Stimulated activated CD4-positive, alpha-beta T cell treated with anti-CD3 and anti-CD28 coated beads, TNF-alpha, amount 100 ng/mL, for 4 hours (primary cell): ENCODE measurements at places on chromosomes 4 and X.

- DNase-seq, result peak; percentile 31
Measured at GRCh38 chrX:38805432-38806389, 4.5 kb downstream of the MID1IP1 start.

DNA sequence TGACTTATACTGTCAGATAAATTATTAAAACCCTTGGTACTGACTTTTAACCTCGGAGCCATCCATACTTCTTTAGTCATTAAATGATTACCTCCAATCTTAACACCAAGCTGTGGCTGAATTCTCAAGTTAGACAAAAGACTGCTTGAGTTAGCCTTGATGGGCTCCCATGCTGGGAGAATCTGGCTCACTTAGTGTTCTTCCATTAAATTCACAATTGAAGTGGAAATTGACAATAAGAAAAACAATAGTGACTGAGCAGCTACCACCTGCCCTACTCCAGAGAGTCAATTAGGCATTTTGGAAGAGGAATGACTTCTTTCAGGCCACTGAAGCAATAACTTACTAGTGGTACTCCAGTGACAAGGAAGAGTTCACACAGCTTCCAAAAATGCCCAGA is 503.0 kb upstream of the CPXCR1 start:
- no peak for DNase-seq

GRCh38 chr4:185779517-185779916 is 32.5 kb downstream of the SORBS2 start:
- no peak for DNase-seq

GRCh38 chrX:50125480-50125879 is 75.3 kb downstream of the AKAP4 start:
- DNase-seq, result no peak

- no peak for DNase-seq
Measured at GRCh38 chrX:20596856-20597255, 330.1 kb upstream of the RPS6KA3 start.

- no peak for DNase-seq
Measured at GRCh38 chr4:21901281-21901680, 47.3 kb downstream of the KCNIP4 start.

GRCh38 chr4:147984065-147984777 is 252.3 kb downstream of the ARHGAP10 start:
- no peak for DNase-seq

DNA sequence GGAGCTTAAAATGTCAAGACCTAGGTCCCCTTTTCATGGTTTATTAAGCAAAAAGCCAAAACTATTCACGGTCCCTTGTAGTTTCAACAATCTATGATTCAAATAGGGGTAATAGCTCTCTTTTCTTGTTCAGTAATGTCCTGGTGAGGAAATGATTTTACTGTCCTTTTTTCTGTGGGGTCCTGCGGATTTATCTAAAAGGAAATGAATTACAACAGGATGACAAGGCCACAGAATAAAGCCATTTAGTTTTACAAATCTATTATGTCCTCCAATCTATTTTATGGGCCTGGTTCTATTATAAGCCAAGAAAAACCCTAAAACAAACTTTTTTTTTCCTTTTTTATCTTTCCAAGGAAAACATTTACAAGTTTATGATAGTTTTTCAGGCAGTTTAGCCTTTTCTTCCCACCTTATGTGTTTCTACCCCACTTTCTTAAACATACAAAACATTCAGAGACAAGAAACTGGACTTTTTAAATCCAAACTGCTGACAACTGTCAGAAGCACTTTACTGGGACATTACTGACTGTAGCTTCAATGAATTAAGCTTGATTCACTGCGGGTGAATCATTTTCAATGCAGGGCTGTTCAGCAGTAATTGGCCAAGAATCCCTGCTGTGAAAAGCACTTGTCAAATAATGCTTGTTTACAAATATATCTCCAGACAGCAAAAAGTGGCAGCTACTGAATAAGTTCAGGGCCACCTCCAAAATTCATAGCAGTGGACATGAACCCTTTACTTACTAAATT is 4.3 kb downstream of the EPHA5 start:
- no peak for DNase-seq

- peak; percentile 38 for DNase-seq
Measured at GRCh38 chr4:2811830-2812611, 19.1 kb downstream of the SH3BP2 start.

DNA sequence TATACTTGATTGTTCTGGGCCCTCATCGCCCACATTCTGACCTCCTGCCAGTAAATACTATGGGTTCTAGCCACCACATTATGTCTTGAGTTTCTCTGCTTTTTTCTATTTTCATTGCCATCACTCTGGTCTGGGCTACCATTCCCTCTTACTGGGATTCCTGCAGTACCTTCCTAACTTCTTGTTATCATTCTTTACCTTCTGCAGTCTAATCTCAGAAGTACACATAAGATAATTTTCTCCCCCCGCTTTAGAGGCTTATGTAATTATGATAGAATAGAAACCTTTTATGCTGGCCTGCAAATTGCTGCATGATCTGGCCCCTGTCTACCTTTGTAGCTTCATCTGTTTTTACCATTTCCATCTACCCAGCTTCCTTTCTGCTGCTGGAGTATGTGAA is 19.2 kb downstream of the STIM2 start:
- no peak for DNase-seq

GRCh38 chr4:168604496-168605373 is 107.9 kb downstream of the PALLD start:
- DNase-seq, result no peak

DNA sequence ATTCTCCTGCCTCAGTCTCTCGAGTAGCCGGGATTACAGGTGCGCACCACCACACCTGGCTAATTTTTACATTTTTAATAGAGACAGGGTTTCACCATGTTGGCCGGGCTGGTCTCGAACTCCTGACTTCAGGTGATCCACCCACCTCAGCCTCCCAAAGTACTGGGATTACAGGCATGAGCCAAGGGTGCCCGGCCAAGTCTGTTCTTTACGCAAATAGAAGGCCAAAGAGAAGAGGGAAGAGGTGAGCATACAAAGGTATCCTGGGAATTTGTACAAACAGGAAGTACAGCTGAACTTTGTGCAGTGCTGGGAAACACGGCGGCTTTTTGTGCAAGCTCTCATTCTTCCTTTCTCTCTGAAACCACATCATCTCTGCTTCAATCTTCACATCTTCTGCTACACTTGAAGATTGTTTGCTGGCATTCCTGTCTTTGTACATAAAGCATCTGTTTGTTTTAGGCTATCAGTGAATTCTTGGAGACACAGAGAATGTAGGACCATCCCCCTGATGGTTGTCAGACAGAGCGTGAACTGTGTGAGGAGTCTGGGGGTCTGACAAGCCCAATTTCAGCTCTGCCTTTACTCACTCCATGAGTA is 71.9 kb upstream of the PRSS48 start:
- DNase-seq, result no peak

DNA sequence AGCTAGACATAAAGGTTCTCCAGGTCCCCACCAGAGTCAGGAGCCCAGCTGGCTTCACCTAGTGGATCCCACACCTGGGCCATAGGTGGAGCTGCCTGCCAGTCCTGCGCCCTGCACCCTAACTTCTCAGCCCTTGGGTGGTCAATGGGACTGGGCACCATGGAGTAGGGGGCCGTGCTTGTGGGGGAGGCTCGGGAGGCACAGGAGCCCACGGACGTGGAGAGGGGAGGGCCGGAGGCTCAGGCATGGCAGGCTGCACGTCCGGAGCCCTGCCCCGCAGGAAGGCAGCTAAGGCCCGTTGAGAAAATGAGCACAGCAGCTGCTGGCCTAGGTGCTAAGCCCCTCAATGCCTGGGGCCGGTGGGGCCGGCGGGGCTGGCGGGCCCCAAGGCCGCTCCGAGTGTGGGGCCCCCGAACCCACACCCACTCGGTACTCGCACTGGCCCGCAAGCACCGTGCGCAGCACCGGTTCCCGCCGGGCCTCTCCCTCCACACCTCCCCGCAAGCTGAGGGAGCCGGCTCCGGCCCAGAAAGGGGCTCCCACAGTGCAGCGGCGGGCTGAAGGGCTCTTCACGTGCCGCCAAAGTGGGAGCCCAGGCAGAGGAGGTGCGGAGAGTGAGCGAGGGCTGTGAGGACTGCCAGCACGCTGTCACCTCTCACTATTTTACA is 291.1 kb downstream of the KLHL4 start:
- no peak for DNase-seq

- DNase-seq, result no peak
Measured at GRCh38 chr4:52369649-52370048, 289.5 kb downstream of the USP46 start.

- no peak for DNase-seq
Measured at GRCh38 chr4:34619531-34620162, 1624.7 kb downstream of the ARAP2 start.

- DNase-seq, result no peak
Measured at GRCh38 chrX:47224896-47225290, 6.4 kb downstream of the CDK16 start.

DNA sequence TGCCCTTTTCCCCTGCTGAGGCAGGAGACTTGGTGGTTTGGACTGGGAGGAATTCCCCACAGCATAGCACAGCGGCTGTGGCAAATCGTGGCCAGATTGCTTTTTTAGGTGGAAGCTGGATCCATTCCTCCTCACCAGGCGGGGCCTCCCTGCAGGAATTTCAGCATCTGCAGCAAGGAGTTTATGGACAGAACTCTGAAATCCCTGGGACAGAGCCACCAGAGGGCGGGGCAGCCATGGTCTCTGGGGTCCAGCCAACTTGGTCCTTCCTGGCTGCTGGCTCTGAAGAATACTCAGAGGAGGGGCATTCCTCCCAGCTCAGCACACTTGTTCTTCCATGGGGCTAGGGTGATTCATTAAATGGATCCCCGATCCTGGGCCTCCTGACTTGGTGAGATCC is 794.3 kb downstream of the SH3BGRL start:
- no peak for DNase-seq

DNA sequence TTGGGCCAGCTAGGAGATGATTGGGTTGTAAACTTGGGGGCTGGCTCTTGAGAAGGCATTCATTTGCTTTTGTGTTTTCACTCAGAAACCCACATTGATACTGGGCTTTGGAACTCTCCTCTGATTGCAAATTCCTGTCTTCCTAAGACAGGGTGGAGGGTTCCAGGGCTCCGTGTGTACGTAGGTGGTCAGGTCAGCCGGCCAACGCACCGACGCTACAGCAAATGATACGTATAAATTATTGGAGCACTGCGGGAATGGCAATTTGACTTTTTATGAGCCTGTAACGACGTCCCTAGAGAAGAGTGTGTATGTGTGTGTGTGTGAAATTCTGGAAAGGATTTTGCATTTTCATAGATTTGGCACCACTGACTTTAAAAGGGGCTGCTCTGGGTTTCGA is 236.9 kb downstream of the SHOX start:
- no peak for DNase-seq

GRCh38 chr4:64158648-64159326 is 250.5 kb downstream of the TECRL start:
- no peak for DNase-seq

- DNase-seq, result no peak
Measured at GRCh38 chrX:21151051-21151450, 223.2 kb upstream of the CNKSR2 start.

- no peak for DNase-seq
Measured at GRCh38 chr4:21845663-21846062, 102.9 kb downstream of the KCNIP4 start.

DNA sequence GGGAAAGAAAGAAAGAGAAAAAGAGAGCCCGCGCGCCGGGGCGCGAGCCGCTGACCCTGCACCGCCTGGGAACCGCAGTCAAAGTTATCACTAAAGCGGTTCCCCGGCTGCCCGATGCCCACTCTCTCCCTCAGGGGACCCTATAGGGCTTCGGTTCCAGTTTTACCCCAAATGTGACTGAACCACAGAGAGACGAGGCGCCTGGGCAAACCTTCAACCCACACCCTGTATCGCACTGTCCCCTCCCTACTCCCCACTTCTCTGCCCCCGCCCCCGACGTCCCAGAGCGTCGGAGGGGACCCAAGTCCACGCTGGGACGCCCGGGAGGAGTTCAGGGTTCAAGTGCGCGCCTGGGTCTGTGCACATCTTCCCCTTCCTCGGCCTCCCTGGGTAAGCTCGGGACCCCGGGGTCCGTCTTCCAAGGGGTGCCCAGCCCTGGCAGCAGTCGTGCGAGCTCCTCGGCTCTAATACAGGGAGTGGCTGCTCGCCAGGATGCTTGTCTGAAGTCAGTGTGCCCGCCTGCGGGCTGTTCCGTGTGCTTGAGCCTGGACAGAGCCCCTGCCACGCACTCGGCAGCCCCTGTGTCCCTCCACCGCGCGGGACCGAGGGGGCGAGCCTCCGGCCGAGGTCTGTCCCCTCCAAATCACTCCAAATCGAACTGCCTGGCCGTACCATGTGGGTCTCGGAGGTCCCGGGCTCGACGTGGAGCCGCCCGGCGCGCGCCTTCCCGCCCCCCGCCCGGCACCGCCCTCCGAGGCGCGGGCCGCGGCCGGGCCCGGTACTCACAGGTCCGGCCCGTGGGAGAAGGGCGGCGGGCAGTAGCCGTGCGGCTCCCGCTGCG is 960 bp downstream of the TRPC3 start:
- DNase-seq, result no peak

DNA sequence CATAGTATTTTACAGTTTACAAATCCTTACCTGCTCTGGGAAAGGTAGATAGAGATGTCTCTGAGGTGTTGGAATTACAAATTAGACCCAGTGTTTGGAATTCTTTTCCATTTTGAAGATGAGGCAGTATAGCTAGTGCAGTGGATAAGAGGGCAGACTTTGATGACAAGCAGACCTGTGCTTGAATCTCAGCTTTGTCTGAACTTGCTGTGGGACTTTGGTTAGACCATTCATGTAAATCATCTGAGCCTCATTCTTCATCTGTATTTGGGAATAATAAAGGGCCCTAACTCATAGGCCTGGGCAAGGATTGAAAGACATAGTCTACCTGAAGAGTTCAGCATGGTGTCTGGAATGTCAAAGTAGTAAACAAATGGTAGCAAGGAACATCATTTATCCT is 77.2 kb upstream of the BOD1L1 start:
- no peak for DNase-seq

GRCh38 chr4:187357045-187357643 is 633.5 kb upstream of the FAT1 start:
- no peak for DNase-seq

DNA sequence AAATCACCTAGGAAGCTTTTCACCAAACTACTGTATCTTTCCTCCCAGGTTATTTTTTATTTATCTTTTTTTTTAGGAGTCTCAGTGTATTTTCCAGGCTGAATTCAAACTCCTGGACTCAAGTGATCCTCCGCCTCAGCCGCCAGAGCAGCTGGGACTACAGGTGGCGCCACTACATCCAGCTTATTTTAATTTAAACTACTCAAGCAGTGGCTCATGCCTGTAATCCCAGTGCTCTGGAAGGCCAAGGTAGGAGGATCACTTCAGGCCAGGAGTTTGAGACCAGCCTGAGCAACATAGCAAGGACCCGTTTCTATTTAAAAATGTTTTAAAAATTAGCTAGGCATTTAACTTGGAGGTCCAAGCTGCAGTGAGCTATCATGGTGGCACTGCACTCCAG is 37.8 kb downstream of the LEF1 start:
- no peak for DNase-seq

- DNase-seq, result no peak
Measured at GRCh38 chr4:126242679-126243390, 928.1 kb downstream of the FAT4 start.
